ENCODE measurements at places on chromosomes 12 and 14. TPM values are rescaled to one million over a fixed set of nuclear protein-coding genes. Genes with fewer than 3 reads are reported as not detected.
A peak's percentile ranks its signal among the peaks of the same experiment; 100 is the strongest.

DNA sequence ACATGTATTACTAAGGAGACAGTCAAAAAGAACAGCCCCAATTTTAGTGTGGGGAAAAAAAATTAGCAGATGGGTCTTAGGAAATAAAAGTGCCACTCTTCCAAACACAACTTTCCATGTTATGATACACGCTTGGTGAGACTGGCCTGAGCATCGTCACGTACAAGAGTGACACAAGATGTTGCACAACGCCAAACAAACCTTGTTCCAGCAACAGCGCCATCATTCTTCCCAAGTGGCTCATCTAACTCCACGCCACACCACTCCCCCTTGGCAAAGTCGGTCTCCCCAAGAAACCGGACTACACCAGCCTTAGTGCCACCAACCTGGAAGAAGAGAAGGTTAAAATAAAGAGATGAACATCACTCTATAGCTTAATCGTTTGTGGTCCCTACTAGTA lies 58.7 kb downstream of the CLIP1 start:
- no peak for DNase-seq

DNA sequence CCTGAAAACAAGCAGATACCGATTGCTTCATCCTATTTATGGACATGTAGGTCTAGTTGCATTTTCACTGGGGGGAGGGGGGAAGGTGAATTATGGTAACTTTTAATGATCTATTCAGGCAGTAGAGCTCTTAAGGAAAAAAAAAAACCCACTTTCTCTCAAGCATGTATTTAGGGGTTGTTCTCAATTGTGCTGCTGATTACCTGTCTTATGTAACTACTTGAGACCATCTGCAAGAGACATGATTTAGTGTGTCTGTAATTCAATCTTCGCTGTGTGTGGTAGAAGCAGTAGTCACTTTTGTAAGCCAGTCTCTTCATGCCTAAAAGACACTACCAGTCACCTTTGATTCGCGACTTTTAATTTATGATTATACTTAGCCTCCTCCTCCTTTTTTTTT lies 8.9 kb downstream of the CALM1 start:
- no peak for DNase-seq

GRCh38 chr14:78196323-78196722 lies 26.1 kb downstream of the NRXN3 start:
- DNase-seq = no peak

The TAS2R50 gene
- 1.4 TPM for total RNA-seq

DNA sequence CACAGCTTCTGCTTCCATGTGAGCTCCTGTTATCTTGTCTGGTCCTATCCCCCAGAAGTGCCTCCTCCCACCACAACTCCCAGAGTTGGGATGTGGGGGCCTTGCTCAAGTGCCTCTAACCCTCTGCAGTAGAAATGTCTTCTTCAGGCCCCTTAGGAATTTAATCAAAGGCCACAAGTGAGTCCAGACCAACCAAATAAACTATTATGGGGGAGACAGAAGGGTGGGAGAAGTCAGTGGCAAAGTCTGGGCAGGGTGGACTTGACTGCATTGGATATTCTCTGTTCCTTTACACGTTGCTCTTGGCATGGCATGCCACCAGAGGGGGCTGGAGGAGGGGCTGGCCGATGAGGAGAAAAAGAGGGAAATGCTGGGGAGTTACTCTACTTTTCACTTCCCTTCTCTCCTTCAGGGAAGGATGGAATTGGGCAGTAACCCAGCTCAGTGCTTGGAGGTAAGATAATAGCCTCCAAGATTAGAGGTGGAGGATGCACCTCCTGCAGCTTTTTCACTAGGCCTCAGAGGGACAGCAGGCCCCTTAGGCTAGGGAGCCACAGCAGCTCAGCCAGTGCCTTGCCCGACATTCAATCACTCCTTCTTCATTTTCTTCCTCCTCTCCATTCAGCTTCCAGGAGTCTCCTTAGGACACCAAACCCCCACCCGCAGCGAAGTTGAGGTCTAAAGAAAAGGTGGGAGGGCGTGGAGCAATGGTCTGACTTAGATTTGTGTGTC lies 1.2 kb upstream of the AP1G2 start:
- DNase-seq = no peak

- no peak for DNase-seq
Observed at GRCh38 chr12:86148612-86149011, 107.6 kb downstream of the MGAT4C start.

DNA sequence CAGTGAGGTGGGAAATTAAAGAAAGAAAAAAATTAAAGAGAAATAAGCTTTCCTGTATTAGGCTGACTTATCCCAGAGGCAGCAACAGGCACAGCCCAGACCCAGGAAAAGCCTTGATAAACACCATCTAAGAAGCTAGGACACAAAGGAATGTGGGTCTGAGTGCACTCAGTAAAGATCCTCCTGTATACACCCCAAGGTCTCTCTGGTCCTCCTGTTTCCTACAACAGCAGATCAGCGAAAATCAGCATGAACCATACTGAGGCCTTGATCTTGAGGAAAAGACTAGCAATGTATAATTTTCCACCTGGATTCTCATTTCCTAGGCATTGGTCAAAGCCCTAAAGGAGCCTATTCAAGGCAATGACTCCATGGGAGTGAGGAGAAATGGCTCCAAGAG lies 486.3 kb upstream of the CCDC196 start:
- no peak for DNase-seq

GRCh38 chr12:32051511-32052211 lies 55.0 kb upstream of the BICD1 start:
- DNase-seq = no peak

The NOVA1 gene
- not detected for total RNA-seq

- no peak for DNase-seq
Observed at GRCh38 chr12:26580619-26581018, 252.4 kb downstream of the ITPR2 start.

DNA sequence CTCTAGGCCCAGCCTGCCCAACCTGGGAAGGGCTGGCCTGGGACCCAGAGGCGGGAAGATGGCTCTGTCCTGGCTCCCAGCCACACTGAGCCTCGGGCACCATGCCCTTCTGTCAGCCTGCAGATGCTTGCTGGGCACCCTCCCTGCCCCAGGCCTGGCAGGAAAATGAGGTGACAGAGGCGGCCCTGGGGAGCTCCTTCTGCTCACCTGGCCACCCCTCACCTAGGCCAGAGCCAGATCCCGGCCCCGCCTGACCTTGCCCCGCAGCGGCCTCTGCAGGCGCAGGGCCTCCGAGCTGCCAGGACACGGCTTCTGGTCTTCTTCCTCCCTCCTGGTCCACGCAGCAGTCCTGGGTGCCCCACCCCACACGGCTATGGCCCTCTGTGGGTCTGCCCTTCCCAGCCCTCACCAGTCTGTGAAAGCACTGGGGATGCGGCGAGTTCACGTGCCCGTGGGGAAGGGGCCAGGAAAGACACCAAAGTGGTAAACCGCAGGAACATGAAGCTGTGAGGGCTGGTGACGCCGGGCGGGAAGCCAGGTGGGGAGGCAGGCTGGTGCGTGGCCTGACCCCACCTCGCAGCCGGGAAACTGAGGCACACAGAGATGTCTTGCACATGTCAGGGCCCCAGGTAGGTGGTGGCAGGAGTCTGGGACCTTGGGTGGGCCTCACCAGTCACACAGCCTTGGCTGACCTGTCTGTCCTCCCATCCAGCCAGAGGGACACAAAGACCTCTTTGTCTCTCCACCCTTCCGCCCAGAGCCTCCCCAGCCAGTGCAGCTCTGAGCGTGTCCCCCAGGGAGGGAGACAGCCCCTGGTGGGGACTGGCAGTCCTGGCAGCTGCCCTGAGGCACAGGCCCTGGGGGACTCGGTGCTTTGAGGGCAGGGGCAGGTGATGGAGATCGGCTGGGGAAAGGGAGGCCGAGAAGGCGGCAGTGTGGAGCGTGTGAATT lies 12.8 kb downstream of the BAG5 start:
- DNase-seq = no peak

The FAM216A gene
- 20.5 TPM for total RNA-seq

GRCh38 chr14:85248881-85249635 lies 280.9 kb upstream of the FLRT2 start:
- DNase-seq = no peak

GRCh38 chr14:55073856-55074255 lies 22.4 kb downstream of the MAPK1IP1L start:
- no peak for DNase-seq

The ZDHHC17 gene
- 28.1 TPM for total RNA-seq

- DNase-seq = no peak
Observed at GRCh38 chr12:79001404-79001803, 136.8 kb downstream of the SYT1 start.

The RPS6KL1 gene
- total RNA-seq = 5.2 TPM

DNA sequence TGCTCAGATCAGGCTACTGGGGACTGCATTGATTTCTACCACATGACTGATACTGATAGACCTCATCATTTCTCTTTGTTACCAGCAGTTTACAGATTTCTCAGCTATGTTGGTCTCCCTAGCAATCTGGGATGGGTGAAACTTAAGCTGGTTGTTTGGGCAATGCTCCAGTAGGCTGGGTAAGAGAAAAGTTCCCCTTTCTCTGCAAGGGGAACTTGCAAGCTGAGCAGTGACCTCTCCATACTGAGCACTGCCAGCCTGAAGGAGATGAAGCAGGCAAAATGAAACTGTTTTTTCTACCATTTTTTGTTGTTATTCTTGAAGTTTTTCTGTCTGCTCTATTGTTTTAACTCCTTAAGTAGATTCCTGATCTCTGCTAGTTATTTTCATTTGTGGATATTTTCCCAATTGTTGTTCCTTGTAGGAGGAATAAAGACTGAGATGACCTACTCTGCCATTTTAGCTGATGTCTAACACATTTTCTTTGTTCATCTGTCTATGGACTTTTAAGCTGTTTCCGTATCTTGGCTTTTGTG lies 1.3 kb upstream of the OR4M1 start:
- DNase-seq = no peak

DNA sequence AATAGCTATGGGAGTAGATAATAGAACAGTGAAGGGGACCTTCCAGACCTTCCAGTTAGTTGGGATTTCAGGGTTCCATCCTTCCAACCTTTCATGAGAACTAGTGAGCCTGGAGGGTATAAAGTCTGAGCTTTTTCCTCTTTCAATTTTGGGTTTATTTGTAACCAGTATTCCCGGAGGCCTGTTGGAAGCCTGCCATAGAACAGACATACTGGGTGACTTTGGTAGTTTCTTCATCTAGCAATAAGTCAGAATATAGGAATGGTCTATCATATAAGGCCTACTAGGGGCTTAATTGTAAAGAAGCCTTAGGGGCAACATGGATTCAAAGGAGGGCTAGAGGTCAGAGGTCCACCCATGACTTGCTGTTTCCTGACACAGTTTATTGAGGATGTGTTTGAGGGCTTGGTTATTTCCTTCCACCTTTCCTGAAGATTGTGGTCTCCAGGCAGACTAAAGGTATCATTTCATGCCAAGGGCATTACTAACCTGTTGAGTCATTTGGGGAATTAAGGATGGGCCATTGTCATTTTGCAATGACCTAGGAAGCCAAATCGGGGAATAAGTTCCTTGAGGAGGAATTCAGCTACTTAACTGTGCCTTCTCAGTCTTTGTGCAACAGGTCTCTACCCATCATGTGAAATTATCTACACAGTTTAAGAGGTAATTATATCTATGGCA lies 410.3 kb downstream of the SLC6A15 start:
- DNase-seq = no peak

DNA sequence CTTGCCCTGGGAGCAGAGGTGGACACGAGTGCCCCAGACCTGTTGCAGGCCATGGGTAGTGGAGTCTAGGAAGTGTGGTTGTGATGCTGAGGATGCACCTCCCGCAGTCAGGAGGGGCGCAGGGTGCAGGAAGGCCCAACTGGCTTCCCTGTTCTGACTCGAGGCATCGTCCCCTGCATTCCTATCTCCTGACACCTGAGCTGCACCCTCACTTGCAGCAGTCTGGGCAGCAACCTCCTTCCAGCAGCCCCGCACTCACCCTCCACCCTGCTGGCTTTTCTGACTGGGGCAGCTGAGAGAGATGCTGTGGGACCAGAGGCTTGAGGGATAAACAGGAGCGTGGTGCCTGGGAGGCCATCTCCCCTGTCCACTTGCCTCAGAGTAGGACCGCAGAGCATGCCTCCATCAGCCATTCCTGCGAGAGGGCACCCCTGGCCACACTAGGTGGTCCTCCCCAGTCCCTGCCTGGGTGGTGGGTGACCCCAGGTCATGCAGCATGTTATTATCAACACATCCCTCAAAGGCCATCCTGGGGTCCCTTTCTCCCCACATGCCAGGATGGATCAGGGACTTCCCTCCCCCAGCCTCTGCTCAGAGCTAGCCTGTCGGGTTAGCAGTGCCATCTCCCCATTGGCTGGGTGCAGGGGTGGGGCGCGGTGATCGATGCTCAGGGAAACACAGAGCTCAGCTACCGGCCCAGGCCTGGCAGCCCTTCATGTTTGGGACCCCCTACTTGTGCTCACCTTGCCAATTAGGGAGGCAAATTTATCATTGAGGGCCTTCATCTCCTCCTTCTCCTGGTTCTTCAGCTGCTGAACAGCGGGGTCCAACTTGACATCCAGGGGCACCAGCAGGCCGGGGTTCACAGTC lies 719 bp downstream of the KRT80 start:
- no peak for DNase-seq

DNA sequence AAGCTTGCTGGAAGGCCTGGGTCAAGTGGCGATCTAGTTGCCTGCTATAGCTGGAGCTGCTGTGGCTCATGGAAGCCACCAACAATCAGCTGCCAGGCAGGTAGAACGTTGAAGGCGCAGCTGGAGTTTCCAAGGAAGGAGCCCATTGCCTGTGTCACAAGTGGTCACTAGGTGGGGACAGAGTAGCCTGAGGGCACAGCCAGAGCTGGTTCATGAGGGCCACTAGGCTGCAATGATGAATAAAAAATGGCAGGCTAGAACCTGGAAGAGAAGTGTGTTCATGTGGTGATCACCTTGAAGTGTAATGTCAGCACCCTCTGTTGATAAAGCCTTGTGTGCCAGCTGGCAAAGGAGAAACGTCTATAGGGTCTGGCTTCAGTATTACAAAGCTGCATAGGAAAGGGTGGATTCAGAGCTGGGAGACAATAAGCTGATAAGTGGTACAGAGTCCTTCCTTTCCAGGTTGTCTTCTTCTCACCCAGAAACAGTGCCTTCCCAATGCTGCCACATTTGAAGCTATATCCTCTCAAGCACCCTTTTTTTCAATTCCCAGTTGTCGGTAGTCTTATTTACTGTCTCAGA lies 165.8 kb downstream of the EMP1 start:
- peak; percentile 63 for DNase-seq

The SMOC1 gene
- not detected for total RNA-seq

The LUM gene
- not detected for total RNA-seq

The CINP gene
- 31.1 TPM for total RNA-seq

- DNase-seq = peak; percentile 26
Observed at GRCh38 chr14:74038020-74038859, 19.1 kb downstream of the BBOF1 start.

DNA sequence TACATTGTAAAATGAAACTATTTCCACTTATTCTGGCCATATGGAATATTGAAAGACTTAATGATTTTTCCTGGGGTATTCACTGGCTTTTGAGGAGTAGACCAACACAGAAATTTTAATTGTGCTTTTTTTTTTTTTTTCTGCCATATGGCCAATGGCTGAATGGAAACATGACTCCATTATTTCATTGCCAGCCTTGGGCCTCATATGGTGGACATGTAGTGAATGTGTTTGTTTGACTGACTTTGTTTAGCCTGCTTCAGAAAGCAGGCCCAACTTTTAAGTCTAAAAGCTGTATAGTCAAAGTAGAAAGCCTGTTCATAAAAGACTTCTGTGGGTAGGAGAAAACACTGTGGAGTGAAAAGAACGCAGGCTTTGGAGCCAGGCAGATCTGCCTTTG lies 2.4 kb downstream of the GNG2 start:
- DNase-seq = no peak

The AMN gene
- total RNA-seq = 0.91 TPM

- DNase-seq = no peak
Observed at GRCh38 chr12:131896811-131897270, 2.4 kb downstream of the ULK1 start.

The WNT1 gene
- total RNA-seq = 0.81 TPM
